ENCODE measurements at places on chromosomes 13 and 19. TPM values are rescaled to one million over a fixed set of nuclear protein-coding genes. Genes with fewer than 3 reads are reported as not detected.

FBXO27 gene
- total RNA-seq = 10.4 TPM

PLVAP gene
- 1.2 TPM for total RNA-seq

USHBP1 gene
- total RNA-seq = 1.8 TPM

CALR3 gene
- total RNA-seq = not detected

PEAK3 gene
- not detected for total RNA-seq

RPS28 gene
- total RNA-seq = 104 TPM

C5AR1 gene
- total RNA-seq = 0.46 TPM

CD37 gene
- 2.1 TPM for total RNA-seq

LILRA5 gene
- total RNA-seq = 0.92 TPM

RNF225 gene
- not detected for total RNA-seq

IL11 gene
- 0.23 TPM for total RNA-seq

OR2Z1 gene
- not detected for total RNA-seq

FFAR2 gene
- total RNA-seq = 0.23 TPM

MAP4K1 gene
- 1.2 TPM for total RNA-seq

BEST2 gene
- not detected for total RNA-seq

SLC8A2 gene
- 58.8 TPM for total RNA-seq

EBI3 gene
- total RNA-seq = 0.23 TPM

SLC7A9 gene
- 0.69 TPM for total RNA-seq

PCCA gene
- 219 TPM for total RNA-seq

Data from diencephalon (tissue), 1 donor.